Fibroblast of upper back skin (primary cell): ENCODE measurements at places on chromosomes 2 and 18.

GRCh38 chr18:46601141-46601805 lies 55.7 kb downstream of the LOXHD1 start:
- no peak for DNase-seq

- no peak for DNase-seq
Observed at GRCh38 chr2:120993661-120994060, 258.0 kb downstream of the GLI2 start.

- DNase-seq, result no peak
Observed at GRCh38 chr18:55442561-55442960, 145.4 kb downstream of the TCF4 start.

DNA sequence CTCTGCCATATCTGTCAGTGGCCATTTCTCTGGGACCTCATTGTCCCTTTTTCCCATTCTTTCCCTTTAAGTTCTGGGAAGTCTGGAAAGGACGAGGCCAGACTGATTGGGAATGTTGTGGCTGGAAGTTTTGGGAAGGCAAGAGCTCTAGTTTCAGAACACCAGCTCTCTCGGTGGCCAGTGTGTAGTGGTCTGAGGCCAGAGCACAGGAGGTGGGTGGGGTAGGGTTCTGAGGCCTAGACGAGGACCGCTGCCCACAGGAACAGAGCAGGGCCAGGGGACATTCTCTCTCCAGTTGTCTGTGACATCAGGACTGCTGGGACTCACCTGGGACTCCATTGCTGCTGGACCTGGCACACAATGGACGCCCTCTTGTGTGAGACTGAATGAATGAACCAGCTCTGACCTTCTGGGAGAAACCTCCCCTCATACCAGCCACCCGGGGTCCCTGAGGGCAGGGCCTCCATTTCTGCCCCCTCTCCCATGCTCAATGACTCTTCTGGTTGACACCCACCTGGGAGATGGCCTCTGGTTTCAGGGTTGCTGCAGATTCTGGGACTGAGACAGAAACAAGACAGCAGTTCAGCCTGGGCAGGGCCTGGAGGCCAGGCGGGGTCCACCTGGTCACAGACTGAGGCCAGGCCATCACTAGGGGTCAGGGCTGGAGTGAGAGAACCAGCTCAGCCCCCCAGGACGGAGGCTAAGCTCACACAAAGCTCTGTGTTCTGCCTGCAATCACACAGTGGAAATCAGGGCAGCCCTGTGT lies 8.4 kb upstream of the NPPC start:
- no peak for DNase-seq

DNA sequence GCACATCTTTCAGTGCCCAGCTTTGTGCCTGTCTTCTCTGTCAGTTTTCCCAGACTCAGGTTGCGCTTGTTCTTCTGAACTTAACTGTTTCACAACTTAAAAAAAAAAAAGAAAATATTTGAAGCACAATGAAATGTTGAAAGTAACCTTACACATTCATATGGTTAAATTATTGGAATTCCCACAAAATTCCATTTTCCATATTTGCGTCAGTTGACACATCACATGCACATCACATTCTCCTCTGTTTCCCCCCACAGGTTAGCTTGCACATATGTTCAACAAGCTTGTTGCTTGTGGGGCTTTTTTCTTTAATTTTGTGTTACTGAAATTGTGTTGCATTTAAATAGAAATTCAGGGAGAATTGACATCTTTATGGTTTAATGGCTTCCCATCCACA lies 8.3 kb downstream of the MYO1B start:
- peak; percentile 70 for DNase-seq

- peak; percentile 54 for DNase-seq
Observed at GRCh38 chr18:57004366-57005121, 142.3 kb upstream of the BOD1L2 start.

DNA sequence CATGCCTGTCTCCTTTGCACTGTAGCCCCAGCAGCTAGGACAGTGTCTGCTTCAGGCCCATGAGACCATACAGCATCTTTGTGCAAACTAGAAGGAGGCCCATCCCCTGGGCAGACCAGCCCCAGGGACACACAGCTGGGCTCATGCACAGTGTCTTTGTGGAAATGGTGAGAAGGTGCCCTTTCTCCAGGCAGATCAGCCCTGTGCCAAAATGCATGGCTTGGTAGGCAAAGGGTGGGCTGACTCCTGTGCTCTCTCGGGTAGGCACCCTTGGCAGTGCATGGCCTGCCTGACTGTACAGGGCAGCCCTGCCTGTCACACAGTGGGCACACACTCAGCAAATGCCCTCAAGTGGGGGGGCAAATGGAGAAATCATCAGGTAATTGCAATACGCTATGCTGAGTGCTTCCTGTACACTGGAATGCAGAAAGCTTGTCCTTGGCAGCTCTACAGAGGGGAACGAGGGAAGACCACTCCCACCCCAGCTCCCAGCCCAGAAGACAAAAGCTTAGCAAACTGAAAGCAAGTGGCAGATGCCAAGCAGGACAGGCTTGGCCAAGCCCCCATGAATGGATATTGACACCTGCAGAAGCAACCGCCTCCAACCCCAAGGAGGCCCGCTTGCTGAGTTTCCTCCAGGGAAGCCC lies 21.6 kb downstream of the TNS1 start:
- DNase-seq, result no peak

- DNase-seq, result peak; percentile 47
Observed at GRCh38 chr2:180291552-180292421, 284.7 kb upstream of the CWC22 start.

GRCh38 chr2:144468823-144469595 lies 50.9 kb downstream of the ZEB2 start:
- no peak for DNase-seq

GRCh38 chr18:60215432-60215831 lies 157.1 kb downstream of the MC4R start:
- no peak for DNase-seq

- no peak for DNase-seq
Observed at GRCh38 chr2:159457589-159457988, 158.8 kb downstream of the BAZ2B start.

- peak; percentile 59 for DNase-seq
Observed at GRCh38 chr18:2657788-2658458, 2.4 kb downstream of the SMCHD1 start.

DNA sequence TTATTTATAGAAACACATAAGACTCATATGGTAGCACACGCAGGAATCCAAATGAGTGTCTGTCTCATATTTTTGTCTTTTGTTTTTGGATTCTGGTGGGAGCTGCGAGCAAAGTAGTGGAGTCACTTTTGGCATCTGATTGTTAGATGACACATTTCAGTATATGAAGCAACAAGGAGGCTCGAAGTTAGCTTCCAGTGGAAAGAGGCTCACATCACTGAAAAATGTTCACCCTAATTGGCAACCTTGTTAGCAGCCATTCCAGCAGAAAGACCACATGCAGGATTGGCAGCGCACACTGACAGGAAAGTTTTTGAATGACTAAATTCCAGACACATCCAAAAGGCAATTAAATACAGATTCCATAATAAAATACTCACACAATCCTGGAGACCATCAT lies 87.4 kb downstream of the MYT1L start:
- no peak for DNase-seq

DNA sequence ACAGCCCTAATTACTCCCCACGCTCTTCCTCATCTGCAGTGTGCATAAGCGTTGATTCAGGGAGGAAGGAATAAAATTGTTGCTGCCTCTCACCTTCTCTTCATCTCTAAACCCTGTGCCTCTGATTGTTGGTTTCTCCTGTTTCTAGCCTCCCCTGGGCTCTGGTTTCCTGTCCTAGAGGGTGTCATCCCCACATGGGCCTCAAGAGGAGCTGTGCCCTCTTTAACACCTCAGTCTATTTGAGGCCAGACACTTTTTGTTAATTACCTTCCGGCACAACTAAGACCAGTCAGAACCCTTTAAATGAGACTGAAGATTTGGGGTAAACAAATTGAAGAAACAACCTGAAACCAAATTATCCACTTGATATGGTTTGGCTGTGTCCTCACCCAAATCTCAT lies 9.7 kb downstream of the CTAGE1 start:
- no peak for DNase-seq

GRCh38 chr2:203710226-203710625 lies 3.8 kb downstream of the CD28 start:
- DNase-seq, result no peak

- DNase-seq, result peak; percentile 93
Observed at GRCh38 chr2:71923143-71923525, 224.5 kb downstream of the CYP26B1 start.

GRCh38 chr18:9666548-9666947 lies 41.6 kb upstream of the RAB31 start:
- no peak for DNase-seq

DNA sequence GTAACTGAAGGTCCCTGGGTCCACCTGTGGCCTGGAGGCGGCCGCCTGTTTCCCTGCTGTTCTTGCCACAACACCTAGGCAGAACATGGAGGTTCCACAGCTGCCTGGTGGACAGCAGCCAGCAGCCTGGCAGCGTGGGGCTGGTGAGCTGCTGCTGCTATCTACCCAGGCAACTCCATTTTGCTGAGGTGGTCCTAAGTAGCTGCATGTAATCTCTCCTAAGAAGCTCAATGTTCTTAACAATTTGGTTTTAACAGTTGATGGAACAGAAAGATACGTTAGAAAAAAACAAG lies 66.7 kb downstream of the NDUFA10 start:
- no peak for DNase-seq

- no peak for DNase-seq
Observed at GRCh38 chr2:1651121-1652033, 92.9 kb downstream of the PXDN start.
